ENCODE measurements at places on chromosomes 6 and 20.

- DNase-seq = no peak
Measured at GRCh38 chr6:91816335-91816734, 1229.5 kb upstream of the MAP3K7 start.

GRCh38 chr20:58523072-58523970 lies 8.1 kb upstream of the APCDD1L start:
- no peak for DNase-seq

DNA sequence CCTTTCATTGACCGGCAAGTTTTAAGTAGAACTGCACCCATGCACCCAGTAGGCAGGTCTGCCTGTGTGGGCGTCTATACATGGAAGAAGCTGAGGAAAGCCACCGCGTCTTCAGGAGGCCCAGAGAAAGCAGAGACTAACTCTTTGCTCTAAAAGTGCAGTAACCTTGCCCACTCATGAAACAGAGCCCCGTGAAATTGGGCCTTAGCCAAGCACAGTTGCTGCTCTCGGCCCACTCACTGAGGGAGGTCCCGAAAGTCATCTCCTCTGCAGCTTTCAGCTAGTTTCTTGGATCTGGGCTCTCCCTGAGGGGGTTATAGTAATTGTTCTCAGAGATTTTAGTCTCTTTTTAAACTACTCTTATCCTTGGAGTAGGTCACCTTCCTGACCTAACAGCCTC lies 74.0 kb upstream of the SYNJ2 start:
- no peak for DNase-seq

- DNase-seq = no peak
Measured at GRCh38 chr20:37342231-37343177, 3.4 kb upstream of the SRC start.

DNA sequence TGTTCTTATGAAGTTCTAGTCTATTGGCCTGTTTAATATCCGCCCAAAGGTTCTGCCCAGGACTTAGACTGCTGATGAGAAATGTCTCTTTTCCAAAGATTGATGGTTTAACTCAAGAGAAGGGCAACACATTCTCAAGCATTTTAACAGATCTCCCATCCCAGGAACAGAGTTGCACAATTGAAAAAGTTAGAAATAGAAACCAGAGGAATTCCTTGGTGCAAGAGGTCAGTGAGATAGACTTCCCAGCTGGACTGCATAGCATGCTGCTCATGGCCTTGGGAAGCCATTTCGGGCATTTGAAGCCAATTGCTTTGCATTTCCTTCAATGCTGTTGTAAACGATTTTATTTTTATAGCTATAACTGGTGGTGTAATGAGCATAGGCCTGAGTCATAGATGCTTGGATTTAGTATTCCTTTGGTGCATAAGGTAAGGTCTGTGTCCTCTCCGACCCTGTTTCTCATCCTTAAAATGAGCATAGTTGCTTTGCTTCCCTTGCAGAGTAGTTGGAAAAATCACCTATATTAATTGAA lies 292.2 kb upstream of the JAG1 start:
- no peak for DNase-seq

- DNase-seq = no peak
Measured at GRCh38 chr6:151051164-151051563, 185.7 kb downstream of the MTHFD1L start.

- DNase-seq = no peak
Measured at GRCh38 chr6:80553071-80553740, 446.7 kb downstream of the BCKDHB start.

GRCh38 chr6:39824030-39824926 lies 32.1 kb downstream of the DAAM2 start:
- DNase-seq = no peak

- DNase-seq = no peak
Measured at GRCh38 chr6:111832833-111833418, 40.3 kb downstream of the FYN start.

GRCh38 chr20:50921803-50922501 lies 9.3 kb downstream of the ADNP start:
- no peak for DNase-seq

DNA sequence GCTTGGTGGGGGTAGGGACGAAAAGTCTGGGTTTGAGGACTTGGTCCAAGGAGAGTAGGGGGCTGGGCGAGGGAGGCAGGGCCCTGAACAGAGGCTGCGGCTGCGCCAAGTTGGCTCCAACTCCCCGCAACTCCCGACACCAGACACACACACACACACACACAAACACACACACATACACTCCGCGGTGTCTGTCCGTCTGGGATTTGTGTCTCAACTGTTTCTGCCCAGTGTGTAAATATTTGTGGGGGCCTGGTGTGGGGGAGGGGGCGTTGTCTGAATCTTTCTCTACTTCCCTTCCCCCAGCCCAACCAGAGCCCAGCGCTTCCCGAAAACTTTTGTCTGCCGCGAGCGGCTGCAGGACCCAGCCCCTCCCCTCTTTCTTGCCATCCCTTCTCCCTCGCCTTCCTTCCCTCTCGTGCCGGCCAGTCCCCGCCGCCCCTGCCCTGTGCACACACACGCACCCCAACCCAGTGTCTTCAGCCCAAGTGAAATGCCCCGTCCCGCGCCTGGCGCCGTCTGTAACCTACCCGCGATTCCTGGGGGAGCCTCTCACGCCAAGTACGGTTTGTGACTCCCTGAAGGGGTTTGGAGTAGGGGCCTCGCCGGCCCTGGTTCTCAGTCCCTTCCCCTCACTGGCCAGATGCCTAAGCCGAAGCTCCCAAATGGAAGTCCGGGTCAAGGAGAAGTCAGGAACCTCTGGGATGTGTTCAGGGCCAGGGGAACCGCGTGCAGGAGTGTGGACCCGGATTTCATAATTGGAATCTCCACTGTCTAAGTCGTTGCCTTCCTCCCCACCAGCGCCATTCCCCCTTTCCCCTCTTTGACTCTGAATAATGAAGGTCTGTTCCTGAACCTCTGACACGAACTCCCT lies 904 bp downstream of the MDFI start:
- no peak for DNase-seq

DNA sequence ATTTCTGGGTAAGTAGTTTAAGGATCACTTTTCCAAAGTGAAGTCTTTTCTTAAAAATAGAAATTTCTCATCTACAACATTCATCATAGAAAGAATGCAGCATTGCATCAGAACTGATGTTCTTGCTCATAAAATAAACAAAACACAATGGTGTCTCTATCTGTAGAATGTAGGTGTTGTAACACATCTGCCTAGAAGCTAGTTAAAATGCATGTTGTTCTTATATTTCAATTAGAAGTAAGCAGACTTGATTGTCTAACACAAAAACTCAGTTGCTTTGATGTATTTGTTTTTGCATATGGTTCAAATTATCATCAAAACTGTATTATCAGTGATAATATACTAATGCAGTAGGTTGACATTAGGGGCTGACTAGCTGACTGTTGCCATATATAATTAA lies 654.7 kb upstream of the FLRT3 start:
- no peak for DNase-seq

DNA sequence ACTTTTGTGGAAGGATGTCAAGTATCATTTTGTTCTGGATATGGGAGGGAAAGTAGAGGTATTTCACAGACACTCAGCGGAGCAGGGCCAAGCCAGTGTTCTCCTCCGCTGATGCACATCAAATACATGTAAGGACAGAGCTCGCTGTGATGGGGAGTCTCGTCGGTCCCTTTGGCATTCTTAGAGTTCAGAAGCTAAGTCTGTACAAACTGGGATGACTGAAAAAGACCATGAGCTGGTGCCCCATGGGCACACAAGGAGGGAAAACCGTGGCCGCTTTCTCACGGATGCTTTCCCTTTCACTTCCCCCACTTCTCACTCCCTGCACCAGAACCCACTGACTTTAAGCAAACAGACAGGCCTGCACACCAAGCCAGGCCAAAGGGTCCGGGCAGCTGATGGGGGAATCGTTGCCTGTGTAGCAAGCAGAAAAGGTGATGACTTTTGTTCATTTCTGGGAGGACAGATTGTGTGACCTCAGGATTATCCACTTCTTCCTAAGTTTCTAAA lies 27.7 kb upstream of the MPC1 start:
- no peak for DNase-seq

DNA sequence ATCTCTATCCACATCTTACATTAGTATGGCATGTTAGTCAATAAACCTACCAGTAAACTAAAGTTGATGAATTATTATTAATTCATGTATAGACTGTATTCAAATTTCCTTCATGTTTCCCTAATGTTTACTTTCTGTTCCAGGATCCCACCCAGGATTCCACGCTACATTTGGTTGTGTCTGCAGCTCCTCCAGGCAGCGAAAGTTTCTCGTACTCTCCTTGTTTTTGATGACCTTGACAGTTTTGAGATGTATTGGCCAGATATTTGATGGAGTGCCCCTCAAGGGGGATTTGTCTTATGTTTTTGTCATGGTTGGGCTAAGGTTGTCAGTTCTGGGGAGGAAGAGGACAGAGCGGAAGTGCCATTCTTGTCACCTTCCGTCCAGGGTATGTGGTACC lies 445.2 kb upstream of the CDH4 start:
- DNase-seq = no peak

DNA sequence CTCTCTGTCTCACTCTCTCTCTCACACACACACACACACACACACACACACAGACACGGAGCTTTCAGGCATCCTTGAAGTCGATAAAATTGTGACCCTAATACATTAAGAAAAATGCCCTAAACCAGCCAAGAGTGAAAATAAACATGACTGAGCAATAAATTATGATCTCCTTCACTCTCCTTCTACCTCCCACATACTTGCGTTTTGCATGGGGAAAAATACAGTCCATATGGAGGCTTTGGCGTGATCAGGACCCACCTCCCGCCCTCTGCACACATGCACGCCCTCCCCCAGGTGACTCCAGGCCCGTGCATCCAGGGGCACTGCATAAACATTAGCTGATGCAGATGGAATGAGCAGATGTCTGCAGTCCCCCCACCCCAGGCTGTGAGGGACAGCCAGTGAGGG lies 114.2 kb upstream of the JARID2 start:
- no peak for DNase-seq

- DNase-seq = no peak
Measured at GRCh38 chr6:32371229-32371628, 474 bp downstream of the TSBP1 start.

- DNase-seq = no peak
Measured at GRCh38 chr6:7270320-7271204, 42.4 kb downstream of the SSR1 start.

DNA sequence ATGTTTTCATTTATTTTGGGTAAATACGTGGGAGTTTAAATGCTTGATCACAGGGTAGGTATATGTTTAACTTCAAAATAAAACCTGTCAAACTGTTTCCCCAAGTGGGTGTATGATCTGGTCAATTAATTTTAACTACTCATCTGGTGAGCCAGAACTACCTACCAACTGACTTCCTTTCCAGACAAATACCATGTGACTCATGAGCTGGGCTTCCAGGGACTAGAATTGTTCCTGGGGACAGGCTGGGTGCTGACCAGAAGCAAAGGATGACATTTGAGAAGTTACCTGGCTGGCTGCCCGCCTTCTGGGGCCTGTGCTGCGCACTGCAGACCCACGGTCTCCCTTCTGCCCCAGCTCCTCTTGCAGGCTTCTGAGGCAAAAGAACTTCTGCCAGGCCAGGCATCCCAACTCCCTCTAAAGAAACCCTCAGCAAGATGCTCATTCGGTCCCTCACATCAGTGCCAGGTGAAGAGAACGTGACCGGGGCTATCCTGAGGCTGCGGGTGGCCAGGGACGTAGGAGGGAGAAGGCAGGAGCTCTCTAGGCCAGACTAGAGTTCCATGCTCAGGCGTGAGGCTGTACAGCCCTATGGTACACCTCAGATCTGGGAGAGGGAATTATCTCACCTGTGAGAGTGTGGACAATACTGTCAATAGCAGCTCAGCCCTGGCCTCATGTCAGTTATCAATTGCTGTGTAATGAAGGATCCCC lies 103.6 kb downstream of the JPH2 start:
- no peak for DNase-seq

All from NCI-H748 treated with DMSO at 0.1 percent for 48 hours (cell line).